SJSA1 (cell line): ENCODE measurements at places on chromosomes 1 and 21.

DNA sequence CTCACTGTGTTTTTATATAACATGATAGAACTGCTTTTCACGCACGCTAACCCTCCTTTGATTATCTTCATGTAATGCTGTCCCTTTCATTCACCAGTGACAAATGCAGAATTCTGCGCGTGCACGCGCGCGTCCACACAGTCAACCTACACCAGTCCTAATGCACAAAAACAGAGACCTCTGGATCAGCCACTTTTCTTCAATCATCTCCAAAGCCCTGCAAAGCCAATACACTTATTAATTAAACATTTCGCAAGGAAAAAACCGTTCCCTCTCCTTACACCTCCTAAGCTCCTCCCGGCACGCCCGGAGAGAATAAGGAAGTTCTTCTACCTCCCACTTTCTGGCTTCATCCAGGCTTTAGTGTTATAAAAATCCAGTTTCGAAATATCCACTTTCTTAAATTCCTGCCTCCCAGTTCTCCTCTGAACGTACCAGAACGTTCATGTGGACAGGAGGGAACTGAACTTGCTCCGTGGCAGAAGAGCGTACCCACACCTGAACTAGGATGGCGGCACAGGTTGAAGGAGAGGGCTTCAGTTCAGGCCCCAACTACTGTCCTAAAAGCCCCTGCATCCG, 4.6 kb downstream of the LMX1A start:
- no peak overlapping the region for H3K27ac ChIP-seq
- peaks cover 19% of the 10 kb centered on the region for H3K27me3 ChIP-seq
- H3K4me3 ChIP-seq: no peak overlapping the region
- no peaks in the 10 kb centered on the region for H3K4me1 ChIP-seq

GRCh38 chr1:231808990-231809389, 182.4 kb downstream of the DISC1 start:
- H3K27me3 ChIP-seq: no peaks in the 10 kb centered on the region
- no peak overlapping the region for H3K27ac ChIP-seq
- no peak overlapping the region for H3K4me3 ChIP-seq

GRCh38 chr21:17359781-17360180, 153.1 kb upstream of the CXADR start:
- H3K36me3 ChIP-seq: no peaks in the 10 kb centered on the region
- no peak for DNase-seq
- no peak overlapping the region for H3K27ac ChIP-seq
- H3K4me1 ChIP-seq: no peaks in the 10 kb centered on the region
- no peak overlapping the region for H3K4me3 ChIP-seq

DNA sequence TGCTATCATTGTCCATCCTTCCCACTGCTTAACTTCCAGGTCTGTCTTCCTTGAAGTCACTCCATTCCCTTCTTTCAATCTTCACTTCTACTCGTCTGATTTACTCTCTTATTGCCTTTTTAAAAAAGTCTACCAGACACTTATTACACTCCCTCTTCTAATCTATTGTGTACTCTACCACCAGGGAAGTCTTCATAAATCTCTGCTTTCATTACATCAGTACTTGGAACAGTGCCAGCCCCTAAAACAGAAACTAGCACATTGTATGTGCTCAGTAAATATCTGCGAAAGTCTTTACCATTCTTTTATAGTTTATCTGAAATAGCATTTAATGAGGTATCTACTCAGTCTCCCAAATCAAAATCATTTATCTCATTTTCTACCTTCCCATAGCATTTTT, 236.4 kb downstream of the USH2A start:
- no peaks in the 10 kb centered on the region; the same call in 1 of the 2 replicates for H3K4me1 ChIP-seq
- no peak for DNase-seq
- no peak overlapping the region for H3K4me3 ChIP-seq
- H3K27me3 ChIP-seq: 0 out of 2 replicates have a peak, but pooled peaks cover 2% of the 10 kb centered on the region
- H3K27ac ChIP-seq: no peak overlapping the region

- no peak for DNase-seq
- H3K36me3 ChIP-seq: no peaks in the 10 kb centered on the region
- no peak overlapping the region for H3K27ac ChIP-seq
- no peaks in the 10 kb centered on the region for H3K27me3 ChIP-seq
Measured at GRCh38 chr1:56080123-56080522, 499.2 kb downstream of the PLPP3 start.

DNA sequence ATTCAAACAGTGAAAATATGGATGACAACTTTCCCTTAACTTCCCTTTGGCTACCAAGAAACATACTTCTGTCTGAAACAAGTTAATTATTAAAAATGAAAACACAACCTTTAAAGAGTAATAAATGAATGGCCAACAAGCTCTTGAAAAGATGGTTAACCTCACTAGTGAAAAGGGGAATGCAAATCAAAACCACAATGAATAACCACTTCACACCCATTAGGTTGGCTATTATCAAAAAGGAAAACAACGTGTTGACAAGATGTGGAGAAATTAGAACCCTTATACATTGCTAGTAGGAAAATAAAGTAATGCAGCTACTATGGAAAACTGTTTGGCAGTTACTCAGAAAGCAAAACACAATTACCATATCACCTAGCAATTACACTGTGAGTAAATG, 14.1 kb downstream of the COP1 start:
- no peaks in the 10 kb centered on the region for H3K27me3 ChIP-seq
- no peak for DNase-seq
- no peak overlapping the region for H3K27ac ChIP-seq
- H3K4me1 ChIP-seq: no peaks in the 10 kb centered on the region; the same call in 1 of the 2 replicates

- no peaks in the 10 kb centered on the region for H3K27me3 ChIP-seq
- no peak for DNase-seq
- peaks cover 13% of the 10 kb centered on the region for H3K4me1 ChIP-seq
- no peaks in the 10 kb centered on the region for H3K36me3 ChIP-seq
Measured at GRCh38 chr1:7550981-7551380, 220.1 kb upstream of the VAMP3 start.

- H3K36me3 ChIP-seq: no peaks in the 10 kb centered on the region
- DNase-seq: no peak
- H3K4me3 ChIP-seq: no peak overlapping the region
Measured at GRCh38 chr1:240619906-240620621, 8.1 kb upstream of the GREM2 start.

GRCh38 chr1:66373157-66373591, 160.8 kb upstream of the SGIP1 start:
- H3K27ac ChIP-seq: no peak overlapping the region
- no peaks in the 10 kb centered on the region for H3K27me3 ChIP-seq
- DNase-seq: no peak
- H3K4me1 ChIP-seq: peaks cover 48% of the 10 kb centered on the region
